ENCODE measurements at places on chromosomes 7 and 10. TPM values are rescaled to one million over a fixed set of nuclear protein-coding genes. Genes with fewer than 3 reads are reported as not detected.

CCDC172 gene
- total RNA-seq = 47.1 TPM

NME8 gene
- total RNA-seq = 0.91 TPM

DNA sequence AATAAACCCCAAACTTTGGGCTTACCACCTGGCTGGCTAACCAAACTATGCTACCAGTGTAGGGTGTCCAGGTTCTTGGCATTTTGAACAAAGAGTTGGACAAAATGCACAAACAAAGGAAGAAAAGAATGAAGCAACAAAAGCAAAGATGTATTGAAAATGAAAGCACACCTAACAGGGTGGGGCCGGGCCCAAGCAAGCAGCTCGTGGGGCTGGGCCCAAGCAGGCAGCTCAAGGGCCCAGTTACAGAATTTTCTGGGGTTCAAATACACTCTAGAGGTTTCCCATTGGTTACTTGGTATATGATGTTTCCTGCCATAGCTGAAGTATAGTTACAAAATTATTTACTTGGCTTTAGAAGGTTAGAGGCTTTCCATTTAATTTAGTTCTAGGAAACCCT, 15.7 kb downstream of the ACADSB start:
- no peaks in the 10 kb centered on the region for H3K36me3 ChIP-seq
- no peaks in the 10 kb centered on the region for H3K4me1 ChIP-seq
- DNase-seq = no peak
- no peak overlapping the region for H3K27ac ChIP-seq
- H3K27me3 ChIP-seq = no peaks in the 10 kb centered on the region

GRCh38 chr10:5827841-5828240, 14.6 kb upstream of the GDI2 start:
- H3K4me1 ChIP-seq = peaks cover 1% of the 10 kb centered on the region
- no peaks in the 10 kb centered on the region for H3K36me3 ChIP-seq
- no peak for DNase-seq
- no peak overlapping the region for H3K4me3 ChIP-seq
- no peaks in the 10 kb centered on the region for H3K27me3 ChIP-seq
- H3K27ac ChIP-seq = no peak overlapping the region

DNA sequence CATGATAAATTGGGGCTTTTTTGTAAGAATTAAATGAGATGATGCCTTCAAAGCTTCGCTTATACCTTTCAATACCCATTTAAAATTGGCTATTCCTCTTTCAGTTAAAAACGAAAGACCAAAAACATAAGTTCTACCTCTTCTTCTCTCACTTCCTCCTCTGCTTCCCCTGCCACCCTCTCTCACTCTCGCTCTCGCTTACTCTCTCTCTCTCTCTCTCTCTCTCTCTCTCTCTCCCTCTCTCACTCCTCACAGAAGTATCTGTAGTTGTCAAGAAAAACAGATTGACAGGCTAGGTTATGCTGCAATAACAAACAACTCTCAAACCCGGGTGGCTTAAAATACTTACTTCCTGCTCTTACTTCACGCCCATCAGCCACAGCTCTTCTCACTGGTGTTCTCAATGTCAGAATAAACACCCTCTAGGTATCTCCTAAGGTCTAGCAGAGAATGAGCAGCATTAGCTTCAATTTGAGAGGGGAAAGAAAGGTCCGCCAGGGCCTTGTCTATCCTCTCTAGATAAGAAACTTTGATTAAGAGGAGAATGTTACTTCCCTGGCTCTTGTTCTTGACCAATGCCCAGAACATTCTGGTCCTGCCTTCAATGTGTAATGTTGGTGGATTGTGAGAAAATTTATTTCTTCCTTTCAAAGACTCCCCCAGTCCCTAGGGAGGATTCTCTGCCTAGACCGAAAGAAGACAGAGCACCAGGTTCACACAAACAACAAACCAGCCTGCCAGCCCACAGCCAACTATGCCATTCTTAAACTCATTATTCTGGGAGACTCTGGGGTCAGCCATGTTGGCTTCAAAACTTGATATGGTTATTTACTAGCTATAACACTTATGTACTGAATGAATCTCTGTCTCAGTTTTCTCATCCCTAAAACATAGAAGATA, 1028.7 kb downstream of the XPNPEP1 start:
- H3K27me3 ChIP-seq = no peaks in the 10 kb centered on the region
- H3K4me3 ChIP-seq = no peak overlapping the region
- no peak for DNase-seq
- no peak overlapping the region for H3K27ac ChIP-seq

DNA sequence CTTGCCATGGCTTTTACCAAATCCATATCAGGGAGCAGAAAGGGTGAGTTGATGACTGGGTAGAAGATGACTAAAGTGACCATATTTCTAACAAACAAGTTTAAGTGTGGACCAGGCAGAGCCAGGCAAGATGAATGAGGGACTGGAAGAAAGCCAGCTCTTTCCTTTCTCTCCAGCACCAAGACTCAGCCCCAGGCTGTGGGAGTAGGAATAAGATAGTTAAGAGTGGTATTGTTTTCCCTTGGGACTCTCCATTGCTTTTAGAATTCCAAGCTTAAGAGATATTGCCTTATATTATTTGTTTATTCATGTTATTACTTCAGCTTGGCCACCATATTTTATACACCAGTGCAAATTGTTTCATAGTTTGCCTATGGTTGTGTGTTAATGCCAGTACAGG, 28.8 kb upstream of the TSPAN33 start:
- no peak for DNase-seq
- H3K27me3 ChIP-seq = no peaks in the 10 kb centered on the region
- H3K4me1 ChIP-seq = no peaks in the 10 kb centered on the region
- H3K36me3 ChIP-seq = no peaks in the 10 kb centered on the region
- H3K27ac ChIP-seq = no peak overlapping the region

- no peaks in the 10 kb centered on the region for H3K36me3 ChIP-seq
- no peaks in the 10 kb centered on the region for H3K27me3 ChIP-seq
- no peak overlapping the region for H3K4me3 ChIP-seq
- no peak for DNase-seq
- H3K27ac ChIP-seq = no peak overlapping the region
Observed at GRCh38 chr7:137789215-137789882, 57.4 kb downstream of the DGKI start.

DNA sequence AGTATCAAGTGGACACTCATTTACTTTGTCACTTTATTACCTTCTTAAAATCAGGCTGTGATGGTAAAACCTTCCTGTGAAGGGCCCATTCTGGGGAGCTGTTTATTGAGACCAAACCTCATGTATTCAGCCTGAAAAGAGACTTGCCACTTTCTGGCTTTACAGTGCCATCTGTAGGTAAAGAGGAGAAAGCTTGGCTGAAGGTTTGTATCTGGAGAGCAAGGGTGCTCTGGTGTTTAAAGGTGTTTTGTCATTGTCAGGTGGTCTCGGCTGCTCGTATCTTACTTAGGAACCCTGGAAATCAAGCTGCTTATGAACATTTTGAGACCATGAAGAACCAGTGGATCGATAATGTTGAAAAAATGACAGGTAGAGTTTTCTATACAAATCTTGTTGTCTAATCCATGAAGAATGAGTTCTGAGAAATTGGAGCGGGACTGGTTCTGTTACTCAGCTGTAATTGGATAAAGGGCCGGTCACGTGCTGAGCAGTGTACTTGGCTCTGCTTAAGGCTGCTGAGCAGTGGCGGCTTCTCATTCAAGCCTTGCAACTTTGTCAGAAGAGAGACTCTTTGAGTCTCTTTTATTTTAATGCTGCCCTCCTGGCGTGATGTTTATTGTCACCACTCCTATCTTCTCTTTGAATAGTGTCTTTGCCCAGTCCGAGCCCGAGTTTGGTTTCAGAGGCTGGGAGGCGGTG, 46.9 kb downstream of the AP3M1 start:
- H3K27ac ChIP-seq = no peak overlapping the region
- no peaks in the 10 kb centered on the region for H3K27me3 ChIP-seq
- no peak overlapping the region for H3K4me3 ChIP-seq

DNA sequence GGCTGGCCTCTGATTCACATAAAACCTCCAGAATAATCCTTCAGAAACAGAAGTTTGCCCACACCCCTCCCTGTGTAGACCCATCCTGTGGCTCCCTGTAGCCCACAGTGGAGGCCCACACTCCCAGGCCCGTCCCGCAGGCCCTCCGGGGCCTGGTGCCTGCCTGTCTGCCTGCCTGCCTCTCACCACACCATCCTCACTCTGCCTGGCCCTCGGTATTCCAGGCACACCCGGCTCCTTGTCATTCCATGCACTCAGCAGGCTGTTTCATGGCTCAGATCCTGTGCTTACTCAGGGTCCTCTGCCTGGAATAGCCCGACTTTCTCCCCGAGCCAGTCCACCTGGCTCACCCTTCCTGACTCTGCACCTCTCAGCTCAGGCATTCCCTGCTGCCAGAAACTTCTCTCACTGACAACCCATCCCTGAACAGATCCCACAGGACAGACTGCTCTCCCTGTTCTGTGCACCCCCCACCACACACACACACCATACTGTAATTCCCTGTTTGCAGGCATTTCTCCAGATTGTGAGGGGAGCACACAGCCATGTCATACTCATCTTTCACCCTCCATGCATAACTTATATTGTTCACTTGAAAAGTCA, 498.0 kb upstream of the ZMIZ1 start:
- H3K27me3 ChIP-seq = no peaks in the 10 kb centered on the region
- peak; percentile 23 for DNase-seq
- no peaks in the 10 kb centered on the region for H3K36me3 ChIP-seq
- no peak overlapping the region for H3K4me3 ChIP-seq
- H3K4me1 ChIP-seq = no peaks in the 10 kb centered on the region

DNA sequence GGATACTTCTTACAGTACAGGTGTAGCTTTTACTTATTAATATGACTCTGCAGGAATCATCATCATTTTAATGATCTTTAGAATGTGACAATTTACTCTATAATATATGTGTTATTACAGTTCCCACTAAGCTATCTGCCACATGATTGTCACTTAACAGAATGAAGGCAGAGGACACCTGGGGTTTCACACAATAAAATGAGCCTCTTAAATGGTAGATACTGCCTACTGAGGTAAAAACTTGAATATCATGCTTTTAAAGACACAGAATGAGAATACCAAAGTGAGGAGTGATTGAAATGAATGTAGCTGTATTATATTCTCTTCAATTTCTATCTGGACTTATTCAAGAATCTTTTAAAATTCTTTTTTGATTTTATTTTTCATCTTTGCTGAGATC, 1255.3 kb upstream of the LRRN3 start:
- DNase-seq = no peak
- H3K36me3 ChIP-seq = no peaks in the 10 kb centered on the region
- no peak overlapping the region for H3K4me3 ChIP-seq
- H3K27ac ChIP-seq = no peak overlapping the region

GRCh38 chr10:109963439-109963838, 40.1 kb upstream of the XPNPEP1 start:
- H3K27me3 ChIP-seq = no peaks in the 10 kb centered on the region
- no peak overlapping the region for H3K27ac ChIP-seq
- H3K4me1 ChIP-seq = peaks cover 5% of the 10 kb centered on the region
- no peak for DNase-seq
- H3K4me3 ChIP-seq = no peak overlapping the region

DNA sequence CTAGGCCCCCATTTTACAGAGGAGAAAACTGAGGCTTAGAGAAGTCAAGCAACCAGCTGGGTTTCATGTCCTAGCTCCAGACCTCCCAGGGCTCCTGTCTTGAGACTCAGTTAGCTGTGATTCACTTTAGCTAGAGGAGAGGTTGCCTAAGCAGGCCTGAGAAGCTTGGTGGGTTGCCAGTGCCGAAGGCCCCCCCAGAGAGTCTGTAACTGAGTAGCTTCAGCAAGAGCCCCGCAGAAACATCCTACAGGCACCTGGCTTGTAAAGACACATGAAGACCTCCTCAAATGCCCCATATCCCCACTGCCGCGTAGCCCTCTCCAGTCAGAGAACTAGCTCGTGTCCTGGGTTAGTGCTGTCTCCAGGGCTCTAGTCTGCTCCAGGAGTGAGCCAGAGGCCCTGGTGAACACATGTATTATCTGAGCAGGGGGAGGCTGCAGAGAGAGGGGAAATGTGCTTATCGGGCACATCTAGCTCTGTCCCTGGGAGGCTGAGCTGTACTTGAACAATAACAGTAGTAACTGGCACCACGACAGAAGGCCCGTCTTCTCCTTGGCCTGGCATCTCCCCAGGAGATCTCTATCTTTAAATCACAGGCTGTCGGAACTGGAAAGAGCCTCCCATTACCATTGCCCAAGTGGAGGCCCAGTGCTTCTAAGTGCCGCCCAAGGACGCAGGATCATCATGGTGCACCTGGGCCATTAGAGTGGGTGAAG, 28.9 kb downstream of the UNC5B start:
- DNase-seq = peak; percentile 92
- no peaks in the 10 kb centered on the region for H3K27me3 ChIP-seq
- H3K4me1 ChIP-seq = peaks cover 31% of the 10 kb centered on the region
- no peak overlapping the region for H3K4me3 ChIP-seq
- no peaks in the 10 kb centered on the region for H3K36me3 ChIP-seq

DNA sequence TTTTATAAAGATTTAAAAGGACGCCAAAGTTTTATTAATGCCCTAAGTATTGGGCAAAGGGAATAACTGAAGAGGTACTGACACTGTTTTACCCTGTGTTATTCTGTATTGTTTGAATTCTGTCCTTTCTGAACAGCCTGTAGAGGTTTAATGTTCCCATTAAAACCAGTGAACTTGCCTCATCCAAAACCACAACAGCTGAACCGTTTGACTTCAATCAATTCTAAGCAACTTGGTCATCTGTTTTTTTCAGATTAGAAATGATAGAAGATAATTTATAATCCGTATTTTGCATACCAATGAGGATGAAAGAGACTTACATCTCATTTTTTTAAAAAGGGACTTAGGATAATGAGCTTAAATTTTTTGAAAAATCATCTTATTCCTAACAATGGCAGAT, 40.4 kb downstream of the HACD1 start:
- H3K4me1 ChIP-seq = no peaks in the 10 kb centered on the region
- H3K27me3 ChIP-seq = no peaks in the 10 kb centered on the region
- H3K27ac ChIP-seq = no peak overlapping the region
- no peak for DNase-seq

GRCh38 chr7:114741911-114742310, 180.0 kb upstream of the MDFIC start:
- no peaks in the 10 kb centered on the region for H3K27me3 ChIP-seq
- no peak for DNase-seq
- no peaks in the 10 kb centered on the region for H3K36me3 ChIP-seq
- H3K27ac ChIP-seq = no peak overlapping the region

DNA sequence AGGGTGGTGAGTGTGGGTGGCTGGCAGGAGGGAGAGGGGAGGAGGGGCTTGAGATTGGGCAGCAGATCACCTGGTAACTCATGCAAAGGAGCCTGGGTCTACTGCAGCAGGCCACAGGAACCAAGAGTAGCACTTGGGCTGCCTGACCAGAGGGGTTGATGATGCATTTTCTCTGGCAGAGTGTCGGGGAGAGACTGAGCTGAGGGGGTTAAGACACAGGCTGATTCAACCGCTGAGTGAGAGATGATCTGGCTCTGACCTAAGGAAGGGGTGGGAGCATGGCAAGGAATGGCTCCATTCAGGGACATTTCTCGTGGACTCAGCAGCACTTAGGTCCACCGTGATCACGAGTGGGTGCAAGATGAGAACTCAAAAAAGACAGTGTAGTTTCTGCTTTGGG, 115.5 kb upstream of the STK17A start:
- no peak for DNase-seq
- H3K27me3 ChIP-seq = no peaks in the 10 kb centered on the region
- no peak overlapping the region for H3K4me3 ChIP-seq
- H3K27ac ChIP-seq = no peak overlapping the region
- H3K4me1 ChIP-seq = no peaks in the 10 kb centered on the region
- H3K36me3 ChIP-seq = no peaks in the 10 kb centered on the region

GRCh38 chr10:1516492-1517165, 220.7 kb downstream of the ADARB2 start:
- no peak overlapping the region for H3K4me3 ChIP-seq
- no peaks in the 10 kb centered on the region for H3K27me3 ChIP-seq
- no peak overlapping the region for H3K27ac ChIP-seq
- no peak for DNase-seq
- no peaks in the 10 kb centered on the region for H3K36me3 ChIP-seq

- H3K27me3 ChIP-seq = no peaks in the 10 kb centered on the region
- no peaks in the 10 kb centered on the region for H3K4me1 ChIP-seq
- H3K4me3 ChIP-seq = no peak overlapping the region
Observed at GRCh38 chr10:76191336-76191735, 759.9 kb downstream of the LRMDA start.

All from prostate gland (tissue), 2 donors.